ENCODE measurements at places on chromosomes 1 and 21.

- DNase-seq = no peak
Observed at GRCh38 chr1:29254346-29254745, 18.0 kb downstream of the PTPRU start.

GRCh38 chr1:65289449-65289848 lies 19.9 kb upstream of the DNAJC6 start:
- DNase-seq = no peak

DNA sequence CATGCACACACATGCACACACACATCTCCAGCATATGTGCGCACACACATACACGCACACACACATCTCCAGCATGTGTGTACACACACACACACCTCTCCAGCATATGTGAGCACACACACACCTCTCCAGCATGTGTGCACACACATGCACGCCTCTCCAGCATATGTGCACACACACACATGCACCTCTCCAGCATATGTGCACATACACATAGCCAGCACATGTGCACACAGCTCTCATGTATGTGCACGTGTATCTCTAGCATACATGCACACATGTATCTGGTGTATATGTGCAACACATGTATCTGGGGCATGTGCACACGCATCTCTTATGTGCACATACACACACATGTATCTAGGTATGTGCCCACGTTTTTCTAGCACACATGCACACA lies 57.9 kb downstream of the SLC19A1 start:
- no peak for DNase-seq

DNA sequence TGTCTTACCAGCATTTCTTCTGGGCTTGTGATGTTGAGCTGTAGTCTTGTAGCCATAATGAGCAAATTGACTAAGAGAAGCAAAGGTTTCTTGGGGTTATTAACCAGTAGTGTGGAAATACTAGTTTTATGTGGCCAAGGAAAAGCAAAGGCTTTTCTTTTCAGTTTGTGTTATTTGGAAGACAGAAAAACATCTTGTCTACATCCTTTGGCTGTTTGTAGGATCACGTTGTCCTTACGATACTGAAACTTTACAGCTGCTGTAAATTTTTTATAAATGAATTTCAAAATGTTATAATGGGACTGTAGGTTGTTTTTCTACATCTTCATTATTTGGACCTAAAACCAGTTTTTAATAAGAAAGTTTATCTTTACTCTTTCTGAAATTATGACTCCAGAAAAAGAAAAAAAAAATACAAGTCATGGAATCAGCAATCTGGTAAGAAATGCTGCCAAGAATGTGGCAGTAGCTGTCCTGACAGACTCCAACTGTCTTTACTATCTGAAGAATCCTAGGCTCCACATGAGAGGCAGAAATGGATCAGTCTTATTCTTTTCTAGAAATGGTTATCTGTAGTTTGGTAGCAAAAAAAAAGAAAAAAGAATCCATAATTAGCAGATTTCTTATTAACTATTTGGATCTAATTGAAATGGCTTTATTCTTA lies 41.6 kb upstream of the QSOX1 start:
- DNase-seq = no peak

DNA sequence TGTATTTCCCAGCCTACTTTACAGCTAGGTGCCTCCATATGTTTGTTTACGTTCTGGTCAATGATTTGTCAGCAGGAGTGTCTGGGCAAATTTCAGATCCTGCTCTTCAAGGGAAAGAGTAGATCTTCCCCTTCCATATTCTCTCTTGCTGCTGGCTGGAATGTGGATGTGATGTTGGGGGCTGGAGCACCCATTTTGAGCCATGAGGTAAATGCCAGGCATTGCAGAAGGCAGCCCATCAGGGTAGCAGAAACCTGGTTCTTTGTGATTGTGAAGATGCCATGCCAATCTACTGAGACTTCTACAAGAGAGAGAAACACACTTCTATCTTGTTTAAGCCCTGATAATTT lies 25.1 kb downstream of the RUNX1 start:
- no peak for DNase-seq

- DNase-seq = no peak
Observed at GRCh38 chr1:93123201-93123783, 44.2 kb downstream of the MTF2 start.

- DNase-seq = no peak
Observed at GRCh38 chr1:165235777-165236291, 120.7 kb downstream of the LMX1A start.

DNA sequence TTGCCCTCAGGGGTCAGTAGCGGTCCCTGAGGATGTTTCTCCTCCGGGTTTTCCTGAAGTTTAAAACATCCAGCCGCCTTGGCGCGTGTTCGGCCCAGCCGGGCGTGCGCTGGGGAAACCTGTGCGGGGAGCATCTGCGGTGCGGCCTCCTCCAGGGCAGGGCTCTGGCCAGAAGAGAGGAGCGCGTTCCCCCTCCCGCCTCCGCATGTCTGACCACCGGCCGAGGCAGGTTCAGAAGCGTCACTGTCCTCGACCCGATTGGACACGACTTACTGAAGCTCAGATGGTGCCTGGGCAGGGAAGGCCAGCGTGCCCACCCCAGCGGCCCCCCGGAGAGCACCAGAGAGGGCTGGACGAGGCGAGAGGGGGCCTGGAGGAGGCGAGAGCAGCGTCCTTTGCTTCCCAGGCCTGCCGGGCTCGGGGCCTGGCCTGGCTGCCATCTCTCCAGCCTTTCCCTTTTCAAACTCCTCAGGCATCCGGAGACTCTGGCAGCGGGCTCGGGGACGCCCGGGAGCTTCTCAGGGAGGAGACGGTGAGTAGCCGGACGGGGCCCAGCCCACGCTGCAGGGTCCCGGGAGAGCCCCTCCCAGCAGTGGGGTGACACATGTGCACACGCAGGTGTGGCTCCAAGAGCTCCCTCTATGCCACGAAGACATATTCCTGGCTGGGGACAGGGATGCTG lies 67.1 kb downstream of the SLC19A1 start:
- DNase-seq = no peak

GRCh38 chr21:28159396-28159795 lies 833.3 kb downstream of the LTN1 start:
- DNase-seq = no peak

DNA sequence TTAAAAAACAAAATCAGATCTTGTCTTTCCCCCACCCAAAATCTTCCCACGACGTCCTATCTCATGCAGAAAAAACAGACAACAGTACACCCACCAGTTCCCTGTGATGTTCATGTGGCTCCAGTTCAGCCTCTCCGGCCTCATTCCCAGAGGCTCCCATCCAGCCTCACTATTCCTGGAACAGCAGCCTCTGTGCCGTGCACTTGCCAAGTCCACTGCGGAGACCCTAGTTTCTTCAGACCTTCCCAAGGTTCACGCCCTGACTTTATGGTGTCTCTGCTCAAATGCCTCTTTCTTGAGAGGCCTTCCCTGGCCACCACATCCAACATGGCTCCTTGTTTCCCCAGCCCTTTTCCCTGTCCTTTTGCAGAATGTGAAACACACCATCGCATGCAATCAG lies 106.3 kb upstream of the BACE2 start:
- DNase-seq = no peak

DNA sequence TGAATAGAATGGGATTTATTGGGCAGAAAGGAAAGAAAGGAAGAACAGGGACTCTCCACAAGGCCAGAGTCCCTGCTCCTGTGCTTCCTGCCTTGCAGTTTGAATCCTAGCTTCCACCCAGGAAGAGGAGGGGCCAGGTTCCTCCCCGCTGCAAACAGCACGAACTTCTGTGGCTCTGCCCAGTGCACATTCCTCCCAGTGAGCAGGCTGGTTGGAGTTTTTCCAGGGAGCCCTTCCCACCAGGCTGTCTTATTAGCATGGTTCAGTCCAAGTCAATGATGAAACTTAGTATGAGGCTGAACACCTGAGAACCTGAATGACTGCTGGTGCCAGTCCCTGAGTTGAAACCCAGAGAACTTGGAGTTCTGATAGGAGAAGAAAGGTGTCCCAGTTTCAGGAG lies 247.2 kb downstream of the DUSP10 start:
- no peak for DNase-seq

DNA sequence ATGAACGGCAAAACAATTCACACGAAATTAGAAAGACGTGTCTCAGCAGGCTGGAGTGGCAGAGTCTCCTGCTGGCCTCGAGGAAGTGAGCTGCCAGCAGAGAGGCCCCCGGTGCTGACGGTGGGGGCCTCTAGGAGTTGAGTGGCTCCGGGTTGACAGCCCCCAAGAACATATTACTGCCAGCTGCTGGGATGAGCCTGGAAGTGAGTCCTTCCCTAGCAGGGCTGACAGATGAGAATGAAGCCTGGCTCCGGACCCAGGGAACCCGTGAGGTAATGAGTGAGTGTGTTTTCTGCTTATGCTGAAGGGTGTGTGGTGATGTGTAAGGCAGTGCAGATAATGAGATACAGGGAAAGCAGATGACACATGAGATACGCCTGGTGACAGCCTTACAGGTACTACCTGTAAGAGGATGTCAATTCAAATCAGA lies 23.5 kb upstream of the LRRC47 start:
- DNase-seq = no peak

- no peak for DNase-seq
Observed at GRCh38 chr1:111967067-111967690, 22.3 kb downstream of the KCND3 start.

DNA sequence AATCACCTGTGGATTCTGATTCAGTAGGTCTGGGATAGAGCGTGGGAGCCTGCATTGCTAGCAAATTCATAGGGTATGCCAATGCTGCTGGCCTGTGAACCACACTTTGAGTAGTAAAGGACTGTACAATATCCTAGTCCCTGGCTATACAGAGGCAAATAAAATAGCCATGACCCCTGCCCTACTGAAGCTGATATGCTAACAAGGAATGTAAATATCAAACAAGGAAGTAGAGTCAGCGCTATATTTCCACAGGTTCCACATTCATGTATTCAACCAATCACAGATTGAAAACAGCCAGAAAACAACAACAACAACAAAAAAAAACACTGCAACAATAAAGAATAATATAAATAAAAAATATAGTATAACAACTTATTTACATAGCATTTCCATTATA lies 77.8 kb downstream of the TM2D1 start:
- DNase-seq = no peak

GRCh38 chr21:34812504-34813265 lies 143.9 kb downstream of the CLIC6 start:
- DNase-seq = no peak

Measured in suppressor macrophage treated with lipopolysaccharide for 1 hour (primary cell).